ENCODE measurements at places on chromosomes 2 and 18.

- DNase-seq = no peak
Measured at GRCh38 chr18:49747876-49748275, 65.5 kb downstream of the ACAA2 start.

DNA sequence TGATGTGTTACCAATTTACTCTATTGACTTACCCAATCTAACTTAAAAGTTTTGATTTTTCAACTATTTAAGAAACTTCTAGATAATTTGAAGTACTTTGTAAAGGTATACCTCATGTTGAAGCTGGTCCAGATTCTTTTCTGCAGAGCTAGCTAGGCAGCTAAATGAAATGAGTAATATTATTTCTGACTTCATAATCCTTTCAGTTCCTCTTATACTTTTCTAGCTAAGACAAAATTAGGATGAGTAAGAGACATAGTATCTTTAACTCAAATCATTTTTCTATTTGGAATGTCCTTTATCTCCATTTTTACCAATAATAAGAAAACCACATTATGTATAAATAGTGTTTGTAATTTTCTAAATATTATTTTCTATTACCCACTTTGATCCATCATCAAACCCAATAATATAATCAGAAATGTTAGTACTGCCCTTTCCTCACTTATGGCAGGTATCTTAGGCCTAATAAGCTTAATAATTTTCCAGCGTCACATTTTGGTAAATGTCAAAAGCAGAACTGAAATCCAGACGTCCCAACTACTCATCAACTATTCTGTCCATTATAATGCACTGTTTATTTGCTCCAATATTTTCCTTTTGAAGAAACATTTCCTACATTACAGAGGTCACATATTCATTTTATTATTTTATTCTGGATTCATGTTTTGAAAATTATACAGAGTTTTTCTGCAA lies 456.6 kb downstream of the THSD7B start:
- DNase-seq = no peak

GRCh38 chr2:29606104-29607037 lies 315.0 kb downstream of the ALK start:
- DNase-seq = no peak

DNA sequence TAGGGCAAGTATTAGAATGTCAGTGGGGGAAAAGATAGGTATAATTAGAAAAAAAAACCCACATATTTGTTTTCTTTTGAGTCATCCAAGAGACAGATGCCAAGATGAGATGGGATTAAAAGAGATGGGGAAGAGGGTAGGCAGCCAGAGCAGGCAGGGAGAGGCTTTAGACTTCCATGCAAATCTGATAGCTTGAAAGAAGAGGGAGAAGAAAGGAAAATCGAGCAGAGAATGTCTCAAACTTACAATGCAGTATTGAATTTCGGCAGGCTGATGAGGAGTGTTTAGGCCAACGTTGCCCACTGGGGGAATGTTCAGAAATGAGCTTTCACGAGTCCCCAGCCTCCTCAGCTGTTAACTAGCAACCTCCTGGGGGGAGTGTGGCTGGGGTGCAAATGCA lies 91.3 kb downstream of the SPATS2L start:
- no peak for DNase-seq

GRCh38 chr2:106026271-106027190 lies 167.6 kb downstream of the UXS1 start:
- no peak for DNase-seq

Measured in germinal center (tissue), 1 donor.